SK-N-SH (cell line): ENCODE measurements at places on chromosomes 6 and 20.

GRCh38 chr6:144019929-144020328, 11.9 kb upstream of the PLAGL1 start:
- no peak overlapping the region for H3K27ac ChIP-seq
- H3K4me1 ChIP-seq: no peaks in the 10 kb centered on the region
- no peaks in the 10 kb centered on the region for H3K36me3 ChIP-seq
- H3K27me3 ChIP-seq: no peaks in the 10 kb centered on the region; the same call in 1 of the 2 replicates
- H3K4me3 ChIP-seq: no peak overlapping the region

DNA sequence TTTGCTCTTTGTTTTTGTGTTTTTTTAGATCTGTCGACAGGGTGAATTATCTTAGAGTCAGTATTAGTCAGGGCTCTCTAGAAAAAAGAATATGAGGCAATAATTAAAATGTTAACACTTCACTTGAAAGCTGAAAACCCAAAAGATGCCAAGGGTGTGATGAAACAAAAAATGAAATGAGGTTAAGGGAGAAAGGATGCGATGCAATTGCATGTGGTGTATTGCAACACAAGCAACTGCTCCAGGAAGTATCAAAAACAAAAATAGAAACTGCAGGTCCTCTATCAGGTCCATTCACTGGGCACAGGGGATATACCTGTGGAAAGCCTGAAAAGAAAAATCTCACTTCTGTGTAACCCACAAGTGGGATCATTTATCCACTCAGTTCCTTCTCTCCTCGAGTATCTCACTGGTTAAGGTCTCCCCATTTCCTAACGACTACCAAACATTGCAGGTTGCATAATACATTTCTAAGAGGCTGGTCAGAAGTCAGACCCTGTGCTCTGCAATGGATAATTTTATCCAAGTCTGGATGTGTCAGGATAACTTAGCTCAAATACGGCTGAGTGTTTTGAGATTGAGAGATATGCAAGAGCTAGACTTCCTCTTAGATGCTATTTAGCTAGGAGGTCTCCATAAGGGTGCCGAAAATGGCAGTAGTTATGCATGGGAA, 257.7 kb upstream of the GJE1 start:
- DNase-seq: no peak
- no peaks in the 10 kb centered on the region for H3K4me1 ChIP-seq
- H3K27me3 ChIP-seq: no peaks in the 10 kb centered on the region
- H3K36me3 ChIP-seq: no peaks in the 10 kb centered on the region

DNA sequence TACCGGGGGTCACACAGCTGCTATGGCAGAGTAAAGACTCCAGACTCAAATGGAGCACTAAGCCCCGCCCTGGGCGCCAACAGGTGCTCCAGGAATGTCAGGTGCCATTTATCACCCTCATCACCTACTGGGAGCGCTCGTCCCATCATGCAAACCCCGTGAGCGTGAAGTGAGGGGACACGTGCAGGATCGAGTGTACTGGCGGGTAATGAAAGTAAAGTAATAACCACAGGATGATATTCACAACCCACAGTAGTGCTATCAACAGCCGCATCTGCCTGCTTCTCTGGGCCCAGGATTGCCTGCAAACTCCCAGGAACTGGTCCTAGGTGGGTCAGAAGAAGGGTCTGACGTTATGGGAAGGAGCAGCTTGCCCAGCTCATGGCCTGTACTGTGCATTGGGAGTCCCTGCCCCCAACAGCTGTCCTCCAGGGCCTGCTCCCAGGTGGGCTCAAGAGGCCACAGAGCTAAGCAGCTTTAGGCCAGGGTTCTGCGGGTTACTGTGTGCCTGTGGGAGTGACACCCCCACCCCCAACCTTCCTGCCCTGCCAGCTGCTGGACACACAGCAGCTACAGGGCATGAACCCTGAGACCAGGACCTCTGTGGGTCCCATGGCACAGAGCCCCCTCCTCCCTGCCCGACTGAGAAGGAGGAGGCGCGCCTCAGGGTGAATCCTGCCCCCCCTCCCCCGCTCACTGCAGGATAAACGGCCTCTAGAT, 120.5 kb upstream of the SULF2 start:
- peaks cover 10% of the 10 kb centered on the region; the same call in 1 of the 2 replicates for H3K4me1 ChIP-seq
- H3K36me3 ChIP-seq: no peaks in the 10 kb centered on the region
- DNase-seq: no peak
- no peaks in the 10 kb centered on the region for H3K27me3 ChIP-seq

DNA sequence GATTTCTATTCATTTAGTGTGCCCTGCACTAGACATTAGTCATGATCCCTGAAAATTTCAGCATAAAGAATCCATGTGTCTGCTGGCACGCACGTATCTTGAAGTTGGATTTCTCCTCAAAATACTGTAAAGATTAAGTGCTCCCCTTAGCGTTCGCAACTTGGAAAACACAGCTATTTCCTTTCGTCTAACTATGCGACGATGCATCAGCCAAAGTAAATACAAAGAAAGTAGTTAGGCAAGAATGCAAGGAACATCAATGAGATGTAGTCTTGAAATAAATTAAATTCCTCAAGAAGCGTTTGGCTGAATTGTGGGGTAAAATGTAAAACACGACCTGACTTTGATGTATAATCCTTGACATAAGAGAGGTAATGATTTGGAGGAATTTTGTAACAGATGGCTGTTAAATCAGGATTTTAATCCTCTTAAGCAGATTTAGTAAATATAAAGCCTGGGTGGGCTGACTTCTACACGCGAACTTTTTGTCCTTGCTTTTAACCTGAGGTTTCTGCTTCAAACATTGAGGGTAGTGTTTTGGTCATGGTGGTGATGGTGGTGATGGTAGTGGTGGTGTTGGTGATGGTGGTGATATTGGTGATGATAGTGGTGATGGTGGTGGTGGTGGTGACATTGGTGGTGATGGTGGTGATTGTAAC, 88.2 kb downstream of the FOXF2 start:
- no peaks in the 10 kb centered on the region for H3K36me3 ChIP-seq
- no peaks in the 10 kb centered on the region for H3K4me1 ChIP-seq
- H3K27ac ChIP-seq: no peak overlapping the region

DNA sequence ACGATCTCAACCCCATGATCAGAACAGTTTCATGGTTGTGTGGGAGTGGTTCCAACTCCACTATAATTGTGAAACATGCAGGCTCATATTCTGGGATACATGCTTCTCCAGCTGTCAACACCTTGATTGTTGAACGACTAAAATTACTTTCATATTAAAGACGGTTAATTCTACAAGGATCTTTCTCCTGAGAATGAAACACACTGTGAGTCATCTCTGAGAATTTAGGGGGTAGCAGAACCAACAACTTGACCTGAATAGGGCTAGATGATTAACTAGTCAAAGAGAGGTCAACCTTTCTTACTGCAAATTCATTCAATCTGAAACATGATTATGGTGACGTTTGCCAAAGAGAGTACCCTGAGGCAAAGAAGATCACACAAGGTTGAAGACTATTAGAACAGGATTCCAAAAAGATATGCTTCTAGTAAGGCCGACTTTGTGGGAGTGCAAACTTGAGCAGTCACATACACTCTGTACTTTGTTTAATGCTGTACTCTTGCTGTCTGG, 175.2 kb upstream of the CITED2 start:
- H3K27me3 ChIP-seq: no peaks in the 10 kb centered on the region
- H3K36me3 ChIP-seq: no peaks in the 10 kb centered on the region

GRCh38 chr20:61588411-61589385, 336.6 kb downstream of the CDH4 start:
- DNase-seq: no peak
- no peak overlapping the region for H3K27ac ChIP-seq
- H3K27me3 ChIP-seq: no peaks in the 10 kb centered on the region
- H3K4me1 ChIP-seq: peaks cover 4% of the 10 kb centered on the region; the same call in 1 of the 2 replicates
- no peaks in the 10 kb centered on the region for H3K36me3 ChIP-seq

DNA sequence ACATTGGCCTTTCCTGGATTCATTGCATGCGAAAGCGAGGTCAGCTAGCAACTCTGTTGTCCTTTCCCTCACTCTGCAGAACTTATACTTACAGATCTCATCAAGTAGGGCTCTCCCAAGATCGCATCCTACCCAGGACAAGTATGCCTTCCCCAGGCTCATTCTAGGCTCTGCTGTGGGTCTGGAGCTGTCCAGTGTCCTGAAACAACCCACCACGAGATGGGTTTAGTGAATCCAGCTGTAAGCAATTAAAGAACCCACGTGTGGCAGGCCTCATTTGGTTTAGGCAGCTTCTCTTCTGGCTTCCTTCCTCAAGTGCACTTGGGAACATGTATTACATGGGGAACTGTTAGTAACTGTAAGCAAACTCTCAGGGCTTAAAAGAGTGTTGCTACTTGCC, 406.5 kb upstream of the CHD6 start:
- no peak for DNase-seq
- no peaks in the 10 kb centered on the region for H3K4me1 ChIP-seq
- no peak overlapping the region for H3K4me3 ChIP-seq
- no peaks in the 10 kb centered on the region for H3K27me3 ChIP-seq
- no peak overlapping the region for H3K27ac ChIP-seq
- no peaks in the 10 kb centered on the region for H3K36me3 ChIP-seq

DNA sequence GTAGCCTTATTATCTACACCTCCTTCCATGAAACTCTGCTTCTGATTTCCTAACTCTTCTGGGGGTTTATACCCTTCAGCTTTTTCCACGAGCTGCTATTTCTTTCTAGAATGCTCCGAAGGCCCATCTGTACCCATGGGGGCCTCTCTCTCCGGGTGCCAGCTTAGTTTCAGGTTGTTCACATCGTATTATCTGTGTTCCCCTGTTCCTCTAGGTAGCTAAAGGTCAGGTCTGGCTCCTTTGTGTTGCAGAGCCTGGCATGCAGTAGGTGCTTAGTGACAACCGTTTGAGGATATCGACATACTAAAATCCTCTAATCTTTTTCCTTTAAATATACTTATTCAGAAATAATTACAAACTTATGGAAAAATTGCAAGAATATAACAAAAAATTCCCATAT, 73.0 kb downstream of the UST start:
- no peaks in the 10 kb centered on the region for H3K36me3 ChIP-seq
- DNase-seq: no peak
- H3K4me1 ChIP-seq: no peaks in the 10 kb centered on the region
- peaks cover 10% of the 10 kb centered on the region; the same call in 1 of the 2 replicates for H3K27me3 ChIP-seq

GRCh38 chr20:8049310-8049709, 29.7 kb upstream of the TMX4 start:
- H3K4me3 ChIP-seq: no peak overlapping the region
- no peaks in the 10 kb centered on the region for H3K36me3 ChIP-seq
- H3K4me1 ChIP-seq: peaks cover 6% of the 10 kb centered on the region
- DNase-seq: no peak

DNA sequence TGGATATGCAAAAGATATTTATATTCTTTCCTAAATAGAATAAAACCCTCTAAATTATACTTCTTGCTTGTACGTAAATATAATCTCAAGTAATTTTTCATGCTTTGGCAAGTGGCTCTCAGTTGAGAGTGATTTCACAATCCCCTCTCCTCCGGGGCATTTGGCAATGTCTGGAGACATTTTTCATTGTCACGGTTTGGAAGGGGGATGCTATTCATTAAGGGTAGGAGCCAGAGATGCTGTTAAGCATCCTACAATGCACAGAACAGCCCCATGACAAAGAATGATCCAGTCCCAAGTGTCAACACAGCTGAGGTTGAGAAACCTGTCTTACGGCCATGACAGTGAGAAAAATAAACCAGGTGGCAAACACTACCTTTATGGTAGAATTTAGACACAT, 75.7 kb downstream of the AGPAT4 start:
- H3K27me3 ChIP-seq: no peaks in the 10 kb centered on the region
- no peak overlapping the region for H3K27ac ChIP-seq
- no peak overlapping the region for H3K4me3 ChIP-seq
- DNase-seq: no peak
- H3K4me1 ChIP-seq: no peaks in the 10 kb centered on the region

GRCh38 chr6:64477391-64477790, 841.8 kb downstream of the PHF3 start:
- no peak for DNase-seq
- H3K27me3 ChIP-seq: no peaks in the 10 kb centered on the region
- no peaks in the 10 kb centered on the region for H3K36me3 ChIP-seq
- H3K4me3 ChIP-seq: no peak overlapping the region
- H3K27ac ChIP-seq: no peak overlapping the region
- no peaks in the 10 kb centered on the region for H3K4me1 ChIP-seq

DNA sequence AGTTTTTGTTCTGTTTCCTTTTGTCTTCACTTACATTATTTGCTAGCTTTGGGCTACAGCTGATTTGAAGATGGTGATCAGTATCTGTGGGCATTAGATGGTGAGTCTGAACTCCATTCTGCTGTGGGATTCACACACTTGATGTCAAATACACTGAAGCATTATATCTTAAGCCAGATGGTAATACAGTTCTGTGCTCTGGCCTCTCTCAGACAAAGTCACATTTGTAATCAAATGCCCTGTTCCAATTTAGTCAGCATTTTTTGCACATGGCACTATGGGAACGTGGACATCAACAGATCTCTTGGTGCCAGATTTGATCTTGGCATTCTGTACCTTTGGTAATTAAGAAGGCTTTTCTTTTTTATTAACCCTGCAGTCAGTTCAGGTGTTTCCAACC, 56.0 kb downstream of the SASH1 start:
- H3K4me3 ChIP-seq: no peak overlapping the region
- no peaks in the 10 kb centered on the region for H3K4me1 ChIP-seq
- H3K27ac ChIP-seq: no peak overlapping the region
- H3K36me3 ChIP-seq: no peaks in the 10 kb centered on the region

DNA sequence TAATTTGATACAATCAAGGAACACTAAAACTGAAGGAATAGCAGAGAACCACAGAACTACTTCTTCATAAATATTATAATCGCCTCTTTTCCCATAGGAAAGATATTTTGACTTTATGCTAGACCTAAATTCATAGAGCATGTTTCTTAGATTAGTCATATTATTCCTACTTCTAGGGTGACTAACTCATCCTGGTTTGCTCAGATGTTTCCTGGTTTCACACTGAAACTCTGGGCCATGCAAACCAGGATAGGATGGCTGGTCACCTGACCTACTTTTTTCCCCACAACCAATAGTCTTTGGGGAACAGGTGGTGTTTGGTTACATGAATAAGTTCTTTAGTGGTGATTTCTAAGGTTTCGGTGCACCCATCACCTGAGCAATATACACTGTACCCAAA, 42.8 kb downstream of the MMS22L start:
- no peak for DNase-seq
- no peaks in the 10 kb centered on the region for H3K4me1 ChIP-seq
- H3K36me3 ChIP-seq: peaks cover 3% of the 10 kb centered on the region; the same call in 1 of the 2 replicates
- no peak overlapping the region for H3K27ac ChIP-seq
- H3K4me3 ChIP-seq: no peak overlapping the region
- H3K27me3 ChIP-seq: no peaks in the 10 kb centered on the region

DNA sequence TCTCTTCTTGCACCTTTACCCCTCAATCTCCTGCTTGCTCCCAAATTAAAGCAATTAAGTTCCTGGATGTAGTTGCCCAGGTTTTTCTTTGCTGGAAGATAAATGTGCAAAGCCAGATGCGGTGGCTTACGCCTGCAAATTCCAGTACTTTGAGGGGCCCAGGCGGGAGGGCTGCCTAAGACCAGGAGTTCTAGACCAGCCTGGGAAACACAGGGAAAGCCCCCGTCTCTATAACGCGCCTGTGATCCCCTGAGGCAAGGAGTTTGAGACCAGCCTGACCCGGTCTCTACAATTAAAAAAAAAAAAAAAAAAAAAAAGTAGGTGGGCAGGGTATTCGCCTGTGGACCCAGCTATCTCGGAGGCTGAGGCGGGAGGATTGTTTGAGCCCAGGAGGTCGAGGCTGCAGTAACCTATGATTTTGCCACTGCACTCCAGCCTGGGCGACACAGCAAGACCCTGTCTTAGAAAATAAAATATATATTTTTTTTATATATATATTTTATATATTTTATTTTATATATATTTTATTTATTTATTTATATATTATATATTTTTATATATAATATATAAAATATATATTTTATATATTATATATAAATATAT, 461 bp upstream of the DCDC2 start:
- no peak overlapping the region for H3K27ac ChIP-seq
- H3K27me3 ChIP-seq: no peaks in the 10 kb centered on the region
- no peak for DNase-seq
- no peak overlapping the region for H3K4me3 ChIP-seq
- H3K36me3 ChIP-seq: no peaks in the 10 kb centered on the region
